ENCODE measurements at places on chromosomes 5 and 9.

DNA sequence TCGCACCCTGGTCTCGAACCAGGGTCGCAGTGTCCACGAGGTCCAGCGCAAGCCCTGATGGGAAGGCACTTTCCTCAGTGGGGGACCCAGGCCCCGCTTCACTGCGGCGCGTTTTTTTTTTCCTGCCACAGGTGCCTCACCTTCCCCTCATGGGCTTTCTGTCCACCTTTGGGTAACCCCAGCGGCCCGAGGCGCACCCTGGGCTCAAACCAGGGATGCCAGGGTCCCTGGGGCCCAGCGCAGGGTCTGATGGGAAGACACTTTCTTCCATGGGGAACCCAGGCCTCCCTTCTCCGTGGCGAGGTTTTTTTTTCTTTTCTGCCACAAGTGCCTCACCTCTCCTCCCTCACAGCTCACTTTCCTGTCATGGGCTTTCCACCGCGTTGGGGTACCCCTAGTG is 1269.9 kb downstream of the FOXD4L5 start:
- DNase-seq: no peak

- DNase-seq: no peak
Measured at GRCh38 chr5:174115226-174115625, 69.7 kb downstream of the NSG2 start.

DNA sequence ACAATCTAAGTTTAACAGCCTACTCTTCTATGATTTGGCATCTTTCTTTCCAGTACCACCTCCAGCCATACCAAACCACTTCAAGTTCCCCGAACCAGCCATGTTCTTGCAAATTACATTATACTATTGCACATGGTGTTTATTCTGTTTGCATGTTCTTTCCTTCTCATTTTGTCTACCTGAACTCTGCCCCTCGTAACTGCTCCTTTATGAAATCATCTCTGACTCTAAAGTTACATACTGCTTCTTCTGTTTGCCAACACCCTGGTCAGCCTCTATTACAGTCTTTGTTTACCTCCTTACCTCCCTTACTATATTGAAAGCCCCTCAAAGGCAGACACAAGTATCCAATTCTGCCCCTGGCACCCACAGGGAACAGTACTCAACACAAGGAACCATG is 6.0 kb downstream of the PPP6C start:
- no peak for DNase-seq

- no peak for DNase-seq
Measured at GRCh38 chr5:32504329-32504988, 59.9 kb upstream of the ZFR start.

GRCh38 chr9:27372615-27373014 is 75.7 kb upstream of the EQTN start:
- DNase-seq: no peak

- DNase-seq: no peak
Measured at GRCh38 chr5:87899208-87899661, 369.4 kb downstream of the TMEM161B start.

DNA sequence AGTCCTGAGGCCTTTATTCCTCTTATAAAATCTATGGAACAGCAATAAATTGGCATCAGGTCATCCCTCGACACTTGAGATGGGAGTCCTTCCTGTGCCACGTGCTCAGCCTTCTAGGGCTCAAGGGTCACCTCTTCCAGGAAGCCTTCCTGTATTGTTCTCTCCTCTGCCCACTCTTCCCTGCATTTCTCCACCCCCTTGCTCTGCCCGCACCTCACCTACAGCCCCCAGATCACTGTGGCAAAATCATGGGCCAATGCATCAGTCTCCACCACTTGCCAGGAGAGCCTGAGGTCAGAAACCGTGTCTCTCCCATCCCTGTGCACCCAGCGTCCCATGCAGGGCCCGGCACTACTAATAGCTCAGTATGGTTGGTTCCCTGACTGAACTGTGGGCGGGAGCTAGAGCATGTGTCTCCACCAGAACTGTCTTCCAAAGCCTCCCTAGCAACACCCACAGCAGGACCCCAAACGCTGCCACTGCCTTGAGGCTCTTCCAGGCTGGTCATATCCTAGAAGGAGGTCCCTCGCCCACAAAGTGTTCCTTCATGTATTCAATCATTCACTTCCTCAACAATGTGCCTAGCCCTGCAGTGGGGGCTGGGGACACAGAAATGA is 13.5 kb downstream of the DUSP1 start:
- no peak for DNase-seq

DNA sequence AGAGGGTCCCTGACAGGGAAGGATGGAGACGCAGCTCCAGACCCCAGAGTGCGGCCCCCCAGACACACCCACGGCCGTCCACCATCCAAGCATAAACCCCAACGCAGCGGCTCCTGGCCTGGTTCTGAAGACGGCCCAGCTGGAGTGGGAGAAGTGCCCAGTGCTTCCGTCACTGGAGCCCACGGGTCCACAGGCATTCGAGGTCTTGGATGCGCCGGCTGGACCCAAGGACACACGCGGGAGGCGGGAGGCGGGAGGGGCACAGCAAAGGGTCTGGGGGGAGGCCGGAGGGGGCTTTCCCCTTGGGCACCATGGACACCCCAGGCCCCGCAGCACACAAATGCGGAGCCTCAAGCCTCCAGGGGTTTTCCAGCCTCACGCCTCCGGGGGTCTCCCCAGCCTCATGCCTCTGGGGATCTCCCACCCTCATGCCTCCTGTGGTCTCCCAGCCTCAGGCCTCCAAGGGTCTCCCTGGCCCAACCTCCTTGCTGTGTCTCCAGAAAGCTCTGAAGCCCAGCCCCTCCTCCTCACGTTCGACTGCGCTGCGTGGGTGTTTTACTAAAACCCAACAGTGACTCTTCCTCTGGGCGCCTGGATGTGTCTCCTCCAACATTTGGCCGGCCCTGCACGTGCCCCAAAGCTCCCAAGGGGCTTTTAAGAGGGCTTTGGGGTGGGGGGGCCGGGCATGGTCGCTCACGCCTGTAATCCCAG is 15.2 kb downstream of the EXD3 start:
- DNase-seq: no peak

GRCh38 chr5:142827934-142828576 is 57.9 kb downstream of the ARHGAP26 start:
- no peak for DNase-seq

DNA sequence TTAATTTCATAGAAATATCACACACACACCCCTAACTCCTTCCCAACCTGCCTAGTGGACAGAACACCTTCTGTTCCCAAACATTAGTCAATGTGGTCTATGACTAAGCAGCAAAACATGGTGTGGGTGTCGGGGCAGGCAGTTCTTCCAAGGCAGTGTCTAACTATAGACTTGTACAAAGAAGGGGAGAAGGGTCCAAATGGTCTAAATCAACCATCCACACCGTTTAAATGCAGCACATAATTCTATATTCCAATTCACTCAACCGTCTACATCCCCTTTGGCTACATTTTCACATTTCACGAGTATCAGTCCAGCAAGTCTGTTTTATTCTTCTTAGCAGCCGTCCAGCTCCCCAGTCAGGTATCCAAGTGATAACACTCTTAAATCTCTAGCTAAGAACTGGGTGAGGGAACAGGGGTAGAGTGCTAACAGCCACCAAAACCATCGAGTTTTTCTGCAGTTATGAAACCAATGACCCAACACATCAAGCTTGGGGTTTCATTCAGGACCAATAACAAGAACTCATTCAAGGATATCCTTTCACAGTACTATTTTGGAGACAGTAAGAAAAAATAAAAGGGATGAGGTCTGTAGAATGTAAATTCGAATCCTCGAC is 3.3 kb downstream of the ZNF608 start:
- no peak for DNase-seq

GRCh38 chr5:65611524-65611923 is 12.6 kb downstream of the TRIM23 start:
- peak; percentile 72 for DNase-seq

- no peak for DNase-seq
Measured at GRCh38 chr9:130543859-130544258, 35.5 kb upstream of the FUBP3 start.

DNA sequence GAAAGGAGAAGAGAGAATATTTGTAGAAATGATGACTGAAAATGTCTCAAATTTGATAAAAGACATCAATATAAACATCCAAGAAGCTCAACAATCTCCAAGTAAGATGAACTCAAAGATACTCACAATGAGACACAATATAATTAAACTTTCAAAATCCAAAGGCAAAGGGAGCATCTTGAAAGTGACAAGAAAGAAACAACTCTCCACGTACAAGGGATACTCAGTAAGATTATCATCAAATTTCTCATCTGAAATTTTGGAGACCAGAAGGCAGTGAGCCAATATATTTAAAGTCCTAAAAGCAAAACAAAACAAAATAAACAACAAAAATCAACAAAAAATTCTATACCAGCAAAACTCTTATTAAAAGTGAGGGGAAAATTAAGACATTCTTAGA is 428.7 kb downstream of the NFIB start:
- DNase-seq: no peak

Measured in NCI-H510A (cell line).